IMR-90 (cell line): ENCODE measurements at places on chromosomes 2 and 18. TPM values are rescaled to one million over a fixed set of nuclear protein-coding genes. Genes with fewer than 3 reads are reported as not detected.

The TMEM150A gene
- polyA plus RNA-seq: 16.3 and 19.1 TPM in 2 replicates

DNA sequence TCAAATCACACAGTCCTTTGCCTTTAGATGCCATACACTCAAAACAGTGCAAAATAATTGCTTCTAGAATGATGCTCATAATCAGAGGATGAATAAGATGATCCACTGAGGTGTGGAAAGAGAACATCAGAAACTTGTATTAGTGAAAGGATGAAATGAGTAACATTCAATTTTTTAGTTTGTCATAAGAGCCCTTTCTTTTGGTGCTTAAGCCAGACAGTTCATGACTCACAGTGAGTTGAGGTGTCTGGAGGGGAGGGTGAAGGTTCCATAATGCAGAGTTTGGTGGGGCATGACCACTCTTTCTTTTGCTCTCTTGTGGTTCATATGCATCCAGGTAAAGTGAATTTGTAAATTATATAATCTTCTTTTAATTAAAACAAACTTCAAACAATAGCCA lies 415.0 kb upstream of the CELF4 start:
- H3K27me3 ChIP-seq: no peaks in the 10 kb centered on the region
- DNase-seq: no peak
- no peaks in the 10 kb centered on the region for H3K36me3 ChIP-seq
- H3K4me1 ChIP-seq: no peaks in the 10 kb centered on the region
- no peak overlapping the region for H3K4me3 ChIP-seq

The DSG2 gene
- polyA plus RNA-seq: 1.4 and 1.8 TPM in 2 replicates

DNA sequence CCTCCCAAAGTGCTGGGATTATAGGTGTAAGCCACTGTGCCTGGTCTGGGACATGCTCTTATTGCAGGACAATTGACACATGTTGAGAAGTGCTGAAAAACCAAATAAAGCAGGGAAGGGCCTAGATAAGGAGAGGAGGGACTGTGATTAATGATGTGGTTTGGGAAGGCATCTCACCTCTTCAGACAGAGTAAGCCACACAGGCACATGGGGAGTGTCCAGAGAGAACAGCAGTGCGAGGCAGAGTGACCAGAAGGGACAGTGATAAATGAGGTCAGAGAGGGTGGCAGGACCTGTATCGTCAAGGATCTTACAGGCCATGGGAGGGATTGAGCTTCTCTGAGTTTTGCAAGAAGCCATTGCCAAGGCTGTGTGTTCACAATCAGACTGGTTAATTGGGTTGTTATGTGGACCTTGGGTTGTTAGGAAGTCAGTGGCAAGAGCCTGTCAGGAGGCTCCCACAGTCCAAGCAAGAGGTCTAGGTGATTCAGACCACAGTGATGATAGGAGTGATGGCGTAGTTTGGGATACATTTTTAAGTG lies 58.5 kb downstream of the EIF5B start:
- H3K27ac ChIP-seq: no peak overlapping the region
- H3K27me3 ChIP-seq: no peaks in the 10 kb centered on the region
- DNase-seq: peak; percentile 37
- peaks cover 52% of the 10 kb centered on the region for H3K36me3 ChIP-seq

GRCh38 chr18:6860804-6861448 lies 131.4 kb downstream of the ARHGAP28 start:
- DNase-seq: no peak
- H3K4me1 ChIP-seq: peaks cover 7% of the 10 kb centered on the region
- H3K4me3 ChIP-seq: no peak overlapping the region
- peaks cover 22% of the 10 kb centered on the region for H3K36me3 ChIP-seq
- H3K27ac ChIP-seq: no peak overlapping the region

DNA sequence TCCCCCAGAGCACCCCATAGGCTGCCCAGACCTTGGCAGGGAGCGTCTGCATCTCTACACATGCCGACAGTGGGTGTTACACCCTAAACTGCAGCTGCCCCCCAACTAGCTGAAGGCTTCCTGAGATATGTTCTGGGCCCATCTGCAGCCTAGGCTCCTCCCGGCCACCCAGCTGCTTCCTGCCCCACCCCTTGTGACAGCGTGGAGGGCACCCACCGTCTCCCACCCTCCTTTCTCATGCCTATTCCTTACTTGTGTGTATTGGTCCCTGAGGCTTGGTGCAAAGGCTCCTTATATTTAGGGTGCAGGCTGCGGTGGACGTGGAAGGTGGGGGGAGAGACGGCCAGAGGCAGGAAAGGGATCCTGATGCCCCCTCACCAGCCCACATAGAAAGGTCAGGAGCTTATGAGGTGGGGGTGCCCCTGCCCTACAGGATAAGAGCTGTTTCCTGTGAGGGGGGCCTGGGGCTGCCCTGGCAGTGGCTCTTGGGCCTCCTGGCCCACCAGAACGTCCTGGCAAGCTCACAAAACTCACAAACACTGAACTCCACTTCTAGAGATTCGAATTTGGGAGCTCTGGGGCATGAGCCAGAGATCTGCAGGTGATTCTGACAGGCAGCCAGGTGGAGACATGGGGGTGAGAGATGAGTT lies 7.3 kb upstream of the PROM2 start:
- no peak for DNase-seq
- no peak overlapping the region for H3K27ac ChIP-seq
- no peak overlapping the region for H3K4me3 ChIP-seq
- H3K36me3 ChIP-seq: no peaks in the 10 kb centered on the region
- H3K27me3 ChIP-seq: peaks cover 2% of the 10 kb centered on the region; the same call in 1 of the 2 replicates

GRCh38 chr2:170084820-170085491 lies 93.0 kb upstream of the MYO3B start:
- no peak for DNase-seq
- peaks cover 5% of the 10 kb centered on the region; the same call in 1 of the 2 replicates for H3K36me3 ChIP-seq
- H3K4me3 ChIP-seq: no peak overlapping the region
- no peak overlapping the region for H3K27ac ChIP-seq

The HMSD gene
- 0.17 and 0.19 TPM in 2 replicates for polyA plus RNA-seq

GRCh38 chr2:102269200-102269524 lies 42.2 kb upstream of the IL1RL1 start:
- H3K4me3 ChIP-seq: no peak overlapping the region
- no peaks in the 10 kb centered on the region for H3K36me3 ChIP-seq
- H3K27ac ChIP-seq: peak overlapping the region; percentile 95
- no peak for DNase-seq
- H3K27me3 ChIP-seq: no peaks in the 10 kb centered on the region

GRCh38 chr18:70058916-70059315 lies 111.2 kb upstream of the CD226 start:
- DNase-seq: no peak
- H3K4me1 ChIP-seq: peaks cover 2% of the 10 kb centered on the region
- no peak overlapping the region for H3K27ac ChIP-seq
- peaks cover 2% of the 10 kb centered on the region; the same call in 1 of the 2 replicates for H3K36me3 ChIP-seq
- H3K27me3 ChIP-seq: no peaks in the 10 kb centered on the region

DNA sequence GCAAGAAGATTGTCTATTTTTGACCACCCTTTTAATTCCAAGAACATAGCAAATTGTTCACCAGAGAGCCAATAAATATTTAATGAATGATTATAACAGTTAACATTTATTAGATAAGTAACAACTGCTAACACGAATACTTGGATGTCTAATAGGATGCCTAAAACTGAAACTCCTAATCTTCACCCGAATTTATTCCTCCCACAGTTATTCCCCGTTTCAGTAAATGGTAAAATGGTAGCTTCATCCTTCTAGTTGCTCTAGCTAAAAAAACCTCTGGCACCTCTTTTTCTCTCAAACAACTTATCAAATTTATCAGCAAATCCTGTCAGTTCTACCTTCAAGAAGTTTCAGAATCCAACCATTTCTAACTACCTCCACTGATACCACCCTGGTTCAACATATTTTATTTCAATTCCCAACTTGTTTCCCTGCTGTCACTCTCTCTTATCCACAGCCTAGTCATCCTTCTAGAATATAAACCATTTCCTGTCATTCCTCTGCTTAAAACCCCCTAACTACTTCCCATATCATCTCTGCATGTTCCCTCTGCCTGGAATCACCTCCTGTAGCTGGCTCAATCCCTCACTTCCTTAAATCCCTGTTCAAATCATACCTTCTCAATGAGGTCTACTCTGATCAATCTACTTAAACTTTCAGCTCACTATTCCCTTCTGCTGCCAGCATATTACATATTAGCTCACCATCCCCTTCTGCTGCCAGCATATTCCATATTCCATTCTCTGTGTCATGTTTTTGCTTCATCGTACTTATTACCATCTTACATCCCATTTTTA lies 93.8 kb downstream of the ROCK2 start:
- H3K27me3 ChIP-seq: no peaks in the 10 kb centered on the region
- peak; percentile 29 for DNase-seq
- H3K4me3 ChIP-seq: no peak overlapping the region
- H3K27ac ChIP-seq: no peak overlapping the region
- H3K4me1 ChIP-seq: peaks cover 7% of the 10 kb centered on the region

The IL18RAP gene
- not detected in 2 replicates for polyA plus RNA-seq

DNA sequence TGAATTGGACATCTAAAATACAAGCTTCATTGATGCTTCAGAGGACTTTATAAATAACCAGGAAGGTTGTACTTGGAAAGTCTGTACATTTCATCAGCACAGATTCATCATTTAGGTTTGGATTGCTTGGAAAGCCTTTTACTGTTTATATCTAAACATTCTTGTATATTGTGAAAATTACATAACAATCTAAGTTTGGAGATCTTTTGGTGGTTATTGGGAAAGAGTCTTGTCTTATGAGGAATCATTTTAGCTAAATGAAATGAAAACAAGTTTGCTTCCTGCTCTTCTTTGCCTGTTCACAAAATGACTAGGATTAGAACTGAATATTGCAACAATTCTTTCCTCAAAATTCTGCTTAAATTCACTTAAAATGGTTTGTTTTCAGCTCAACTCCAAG lies 79.3 kb downstream of the ABI2 start:
- H3K36me3 ChIP-seq: peaks cover 4% of the 10 kb centered on the region
- DNase-seq: peak; percentile 58
- H3K27me3 ChIP-seq: no peaks in the 10 kb centered on the region
- H3K4me1 ChIP-seq: peaks cover 10% of the 10 kb centered on the region
